ENCODE measurements at places on chromosomes 12 and 14.

GRCh38 chr14:82070040-82070439 is 536.4 kb upstream of the SEL1L start:
- H3K27ac ChIP-seq: no peak overlapping the region
- H3K4me1 ChIP-seq: no peaks in the 10 kb centered on the region
- no peaks in the 10 kb centered on the region for H3K27me3 ChIP-seq
- no peak for DNase-seq
- H3K36me3 ChIP-seq: no peaks in the 10 kb centered on the region
- H3K4me3 ChIP-seq: no peak overlapping the region

- H3K27me3 ChIP-seq: no peaks in the 10 kb centered on the region
- no peak for DNase-seq
- H3K36me3 ChIP-seq: peaks cover 69% of the 10 kb centered on the region
- H3K4me3 ChIP-seq: no peak overlapping the region
- no peaks in the 10 kb centered on the region for H3K4me1 ChIP-seq
- no peak overlapping the region for H3K27ac ChIP-seq
Measured at GRCh38 chr12:103779410-103780092, 61.5 kb downstream of the NT5DC3 start.

DNA sequence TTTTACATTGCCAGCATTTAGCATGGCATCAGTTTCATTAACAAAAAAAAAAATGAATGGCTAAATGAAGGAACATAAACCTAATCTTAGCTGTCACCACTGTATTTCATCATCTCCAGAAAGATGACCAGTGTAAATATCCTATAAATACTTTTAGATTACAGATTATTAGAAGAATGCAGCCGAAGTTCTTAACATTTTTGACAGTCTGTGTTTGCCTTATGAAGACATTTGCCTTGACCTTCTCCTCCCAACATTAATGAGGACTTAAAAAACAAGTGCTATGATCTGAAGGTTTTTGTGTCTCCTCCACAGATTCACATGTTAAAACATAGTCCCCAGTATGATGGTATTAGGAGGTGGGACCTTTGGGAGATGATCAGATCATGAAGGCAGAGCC is 253.0 kb downstream of the SNAPC1 start:
- no peak overlapping the region for H3K27ac ChIP-seq
- no peaks in the 10 kb centered on the region for H3K36me3 ChIP-seq
- no peak for DNase-seq
- no peaks in the 10 kb centered on the region for H3K4me1 ChIP-seq
- H3K27me3 ChIP-seq: no peaks in the 10 kb centered on the region

DNA sequence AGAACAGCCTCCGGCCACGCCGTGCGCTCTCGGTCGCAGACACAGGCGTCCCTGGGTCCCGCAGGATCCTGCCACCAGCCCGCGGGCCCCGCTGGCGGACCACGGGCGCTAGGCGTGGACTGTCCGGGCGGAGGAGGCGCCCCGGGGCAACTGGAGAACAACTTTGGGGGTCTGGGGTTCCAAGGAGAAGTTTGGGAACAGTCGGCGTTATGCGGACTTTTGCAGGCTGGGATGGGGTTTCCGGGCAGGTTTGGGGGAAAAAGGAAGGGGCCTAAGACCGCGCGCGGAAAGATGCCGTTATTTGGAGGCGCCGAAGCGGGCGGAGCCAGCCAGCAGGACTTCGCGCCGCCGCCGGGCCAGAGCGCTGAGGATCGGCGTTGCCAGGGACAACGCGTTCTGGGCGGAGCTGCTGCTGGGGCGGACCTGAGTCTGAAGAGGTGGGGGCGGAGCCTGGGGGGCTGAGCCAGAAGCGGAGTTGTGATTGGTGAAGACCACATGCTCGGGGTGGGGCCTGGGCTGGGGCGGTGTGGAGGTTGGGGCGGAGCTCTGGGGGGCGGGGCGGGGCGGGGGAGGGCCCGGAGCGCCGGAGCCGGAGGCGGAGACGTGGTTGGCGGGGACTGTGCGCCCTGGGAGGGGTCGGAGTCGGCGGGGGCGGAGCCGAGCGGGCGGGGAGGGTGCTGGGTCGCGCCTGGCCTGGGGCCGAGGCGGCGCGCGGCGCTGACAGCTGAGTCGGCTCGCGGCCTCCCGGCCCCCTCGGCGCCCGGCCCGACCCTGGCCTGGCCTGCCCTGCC is at the start of gene CYP46A1:
Gene CYP46A1, plus strand, starts transcription at position 680 of the 791 bp plus-strand sequence. CDS start 120 bp downstream, outside the sequence.
- peak within 1 kb of the TSS; percentile 88 for H3K4me3 ChIP-seq
- H3K4me1 ChIP-seq: no peaks in the 10 kb centered on the region
- no peaks in the 10 kb centered on the region for H3K36me3 ChIP-seq
- H3K27me3 ChIP-seq: no peaks in the 10 kb centered on the region
- peak; percentile 99 for DNase-seq

Data from H9 (cell line).